NCI-H526 (cell line): ENCODE measurements at places on chromosomes 6 and 20.

DNA sequence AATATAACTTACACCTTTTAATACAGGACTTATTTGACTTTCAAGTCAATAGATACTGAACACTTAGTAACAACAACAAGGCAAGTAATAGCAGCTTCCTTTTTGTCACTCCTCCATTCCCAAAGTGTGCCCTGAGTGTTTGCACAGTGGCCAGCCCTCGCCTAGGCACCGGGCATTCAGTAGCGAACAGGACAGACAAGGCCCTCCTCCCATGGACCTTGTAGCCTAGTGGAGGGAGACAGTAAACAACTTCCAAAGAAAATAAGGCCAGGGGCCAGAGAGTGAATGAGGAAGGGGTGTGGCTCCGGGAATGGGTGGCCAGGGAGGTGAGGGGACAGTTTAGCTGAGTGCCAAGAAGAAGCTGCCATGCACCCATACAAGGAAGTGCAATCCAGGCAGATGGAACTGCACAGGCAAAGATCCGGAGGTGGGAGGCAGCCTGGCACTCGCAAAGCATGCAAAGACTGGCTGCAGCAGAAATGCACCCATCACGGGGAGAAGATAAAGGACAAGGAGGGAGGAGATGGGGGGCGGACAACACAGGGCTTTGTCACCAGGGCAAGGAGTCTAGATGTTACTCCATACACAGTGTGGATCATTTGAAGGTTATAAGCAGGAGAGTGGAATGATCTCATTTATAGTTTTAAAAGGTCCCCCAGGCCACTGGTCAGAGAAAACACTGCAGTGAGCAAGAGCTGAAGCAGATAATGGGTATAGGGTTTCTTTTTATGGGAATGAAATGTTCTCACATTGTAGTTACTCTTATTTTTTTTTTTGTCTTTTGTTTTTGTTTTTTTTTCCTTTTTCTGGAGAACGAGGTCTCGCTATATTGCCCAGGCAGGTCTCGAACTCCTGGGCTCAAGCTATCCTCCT, 32.2 kb downstream of the ATP9A start:
- no peak for DNase-seq

DNA sequence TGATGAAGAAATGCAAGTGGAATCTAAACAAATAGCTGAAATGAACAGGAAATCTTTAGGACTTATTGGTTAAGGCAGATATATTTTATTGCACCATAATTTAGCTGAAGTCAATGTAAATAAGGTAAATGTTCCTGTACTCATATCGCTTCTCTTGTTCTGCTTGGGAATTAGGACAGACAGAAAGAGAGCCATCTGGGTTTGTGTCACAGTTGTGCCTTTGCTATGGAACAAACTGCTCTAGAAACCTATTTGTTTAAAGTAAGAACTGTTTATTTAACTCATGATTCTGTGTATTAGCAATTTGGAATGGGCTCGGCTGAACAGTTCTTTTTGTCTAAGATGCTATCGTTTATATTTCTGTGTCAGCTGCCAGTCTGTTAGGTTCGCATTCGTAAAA, 143.8 kb upstream of the KHDRBS2 start:
- no peak for DNase-seq

GRCh38 chr20:23630392-23630849, 7.3 kb downstream of the CST3 start:
- no peak for DNase-seq

DNA sequence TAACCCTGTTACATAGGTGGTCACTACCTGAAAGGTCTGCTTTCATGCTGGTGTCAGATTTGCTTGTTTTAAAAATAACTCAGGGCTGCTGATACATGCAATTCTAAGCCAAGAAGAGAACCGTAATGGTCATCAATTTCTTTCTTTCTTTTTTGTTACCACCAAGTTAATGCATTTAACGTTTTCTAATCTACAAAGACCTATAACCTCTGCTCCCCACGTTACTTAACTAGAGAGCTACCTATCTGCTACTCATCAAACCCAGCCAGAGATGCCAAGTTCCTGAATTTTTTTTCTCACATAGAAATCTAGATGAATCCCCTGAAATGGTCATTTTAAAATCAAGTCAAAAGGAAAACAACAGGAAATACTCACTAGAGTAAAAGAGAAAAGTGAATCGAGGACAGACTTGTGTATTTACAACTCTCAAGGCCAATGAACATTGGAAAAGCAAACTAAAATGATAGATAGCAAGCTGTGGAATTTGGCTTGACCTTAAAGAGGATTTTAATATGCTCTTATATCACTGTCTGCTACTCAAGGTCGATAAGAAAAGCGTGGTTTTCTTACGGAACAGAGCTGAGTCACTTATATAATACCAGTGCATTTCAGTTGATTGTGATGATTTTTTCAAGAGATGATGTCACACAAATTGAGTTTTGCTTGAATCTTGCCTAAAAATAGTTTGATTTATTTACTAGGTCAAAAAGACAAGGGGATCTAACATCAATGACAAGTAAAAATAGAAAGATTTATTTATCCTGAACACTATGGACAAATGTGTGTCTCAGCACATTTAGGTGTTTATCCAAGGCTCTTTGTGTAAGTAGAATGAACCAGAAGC, 67.9 kb downstream of the SGK1 start:
- DNase-seq: no peak

GRCh38 chr20:19110881-19111460, 101.5 kb upstream of the SLC24A3 start:
- DNase-seq: no peak

- no peak for DNase-seq
Observed at GRCh38 chr6:150696190-150696589, 96.5 kb downstream of the PLEKHG1 start.

- DNase-seq: no peak
Observed at GRCh38 chr6:15344192-15344519, 98.3 kb downstream of the JARID2 start.

DNA sequence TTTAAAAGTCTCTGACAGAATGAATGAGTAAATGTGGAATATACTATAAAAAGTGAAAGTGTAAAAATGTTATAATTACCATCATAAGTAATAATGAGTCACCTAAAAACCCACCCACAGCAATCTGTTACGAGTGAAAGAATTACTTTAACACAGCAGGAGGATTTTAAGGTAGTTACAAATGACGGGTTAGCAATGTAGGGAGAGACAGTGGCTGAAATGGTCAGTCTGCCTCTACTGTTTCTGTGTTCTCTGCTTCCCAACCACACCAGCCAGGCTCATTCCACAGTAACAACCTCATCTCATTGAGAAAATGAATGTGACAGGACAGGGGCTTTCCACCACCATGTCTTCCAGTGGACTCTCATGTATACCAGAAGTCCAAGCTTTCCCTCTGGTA, 124.4 kb upstream of the KCNK16 start:
- no peak for DNase-seq

- no peak for DNase-seq
Observed at GRCh38 chr20:23020230-23021018, 14.7 kb upstream of the SSTR4 start.

GRCh38 chr6:89434954-89435353, 2.0 kb downstream of the ANKRD6 start:
- DNase-seq: no peak

DNA sequence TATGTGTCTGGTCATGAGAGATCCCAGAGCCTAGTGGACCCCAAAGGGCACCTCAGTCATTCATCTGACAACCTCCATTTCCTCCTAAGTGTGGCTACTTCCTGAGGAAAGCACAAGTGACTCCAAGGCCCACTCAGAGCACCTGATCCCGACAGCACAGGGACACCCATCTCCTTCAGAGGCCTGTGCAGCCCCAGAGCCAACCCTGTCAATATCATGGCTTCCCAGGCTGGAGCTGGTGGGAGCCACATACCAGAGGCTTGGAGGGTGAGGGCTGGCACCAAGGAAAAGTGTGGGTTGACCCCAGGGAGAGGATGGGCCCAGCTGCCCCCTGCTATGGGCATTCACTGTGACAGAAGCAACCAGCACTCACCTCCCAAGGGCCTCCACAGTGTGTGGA, 117.3 kb downstream of the PSMB1 start:
- no peak for DNase-seq

DNA sequence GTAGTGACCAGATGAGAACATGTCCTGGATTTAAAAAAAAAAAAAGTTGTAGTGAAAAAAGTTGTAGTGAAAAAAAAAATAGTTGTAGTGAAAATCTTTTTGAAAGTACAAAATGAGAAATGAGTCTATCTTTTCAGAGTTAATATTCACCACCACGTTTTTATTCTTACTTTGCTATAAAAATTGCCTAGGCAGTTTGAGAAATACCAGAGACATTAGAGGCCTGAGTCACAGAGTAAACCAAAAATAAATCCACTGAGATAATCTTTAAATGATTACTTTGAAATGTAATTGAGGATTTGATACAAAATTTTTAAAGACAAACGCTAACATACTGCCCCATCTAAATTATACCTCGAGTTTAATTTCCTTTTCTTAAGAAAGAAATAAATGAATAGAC, 101.2 kb upstream of the TIAM2 start:
- DNase-seq: no peak

DNA sequence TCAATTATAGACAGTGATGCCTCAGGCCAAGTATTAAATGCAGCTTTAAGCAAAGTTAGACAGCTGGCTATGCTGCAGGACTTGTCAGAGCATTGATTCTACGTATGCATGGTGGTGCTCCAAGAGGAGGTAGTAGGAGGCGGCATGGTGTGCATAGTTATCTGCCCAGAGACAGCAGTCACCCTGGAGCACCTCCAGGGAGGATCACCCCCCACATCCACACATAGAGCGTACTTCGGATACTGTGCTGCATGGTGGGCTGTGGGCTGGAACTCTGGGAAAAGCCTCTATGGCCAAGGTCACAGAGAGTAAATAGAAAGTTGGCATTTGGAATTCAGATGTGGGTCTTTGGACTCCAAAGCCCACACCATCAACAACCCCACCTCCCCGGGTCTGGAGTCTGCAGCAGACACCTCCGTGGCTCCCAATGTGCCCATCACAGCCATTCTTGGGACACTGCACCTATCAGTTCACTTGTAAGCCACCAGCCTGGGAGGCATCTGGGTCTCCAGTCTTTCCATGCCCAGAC, 64.5 kb upstream of the STX16 start:
- DNase-seq: no peak

- DNase-seq: no peak
Observed at GRCh38 chr6:151205721-151206600, 33.8 kb upstream of the AKAP12 start.
